ENCODE measurements at places on chromosomes 3 and 15. TPM values are rescaled to one million over a fixed set of nuclear protein-coding genes. Genes with fewer than 3 reads are reported as not detected.

Gene CD80
- total RNA-seq: 0.18 TPM

Gene SI
- total RNA-seq: not detected

Gene MORC1
- 0.18 TPM for total RNA-seq

Gene RBPMS2
- 14.6 TPM for total RNA-seq

Gene SLC2A2
- not detected for total RNA-seq

Gene ERC2
- 15.6 TPM for total RNA-seq

Gene ZNF860
- 0.63 TPM for total RNA-seq

DNA sequence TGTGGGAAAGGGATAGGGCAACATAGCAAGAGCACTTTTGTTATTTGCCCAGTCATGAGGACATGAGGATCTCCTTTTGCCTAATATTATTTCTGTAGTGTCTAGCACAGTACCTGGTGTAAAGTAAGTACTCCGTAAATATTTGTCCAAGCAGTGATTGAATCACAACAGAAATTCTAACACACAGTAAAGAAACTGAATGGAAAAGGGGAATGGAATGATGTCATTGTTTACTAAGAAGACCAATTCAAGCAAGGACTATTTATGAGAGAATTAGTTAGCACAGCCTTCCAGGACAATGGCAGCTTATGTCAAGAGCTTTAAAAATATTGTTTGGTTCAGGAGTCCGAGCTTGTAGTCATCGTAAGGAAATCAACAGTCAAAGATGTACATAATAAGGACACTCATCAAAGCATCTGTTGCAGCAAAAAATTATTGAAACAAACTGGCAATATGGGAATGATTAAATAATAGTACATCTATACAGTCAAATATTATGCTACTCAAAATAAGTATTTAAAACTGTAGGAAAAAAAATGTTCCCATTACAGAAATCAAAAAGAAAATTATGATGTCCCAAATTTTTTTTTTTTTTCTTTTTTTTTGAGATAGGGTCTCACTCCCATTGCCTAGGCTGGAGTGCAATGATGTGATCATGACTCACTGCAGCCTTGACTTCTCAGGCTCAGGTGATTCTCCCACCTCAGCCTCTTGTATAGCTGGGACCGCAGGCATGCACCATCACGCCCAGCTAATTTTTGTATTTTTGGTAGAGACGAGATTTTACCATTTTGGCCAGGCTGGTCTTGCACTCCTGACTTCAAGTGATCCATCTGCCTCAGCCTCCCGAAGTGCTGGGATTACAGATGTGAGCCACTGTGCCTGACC lies 17.9 kb downstream of the CAPN7 start:
- no peak overlapping the region for H3K27ac ChIP-seq
- H3K4me3 ChIP-seq: no peak overlapping the region
- no peak for DNase-seq
- no peaks in the 10 kb centered on the region for H3K4me1 ChIP-seq
- no peaks in the 10 kb centered on the region for H3K27me3 ChIP-seq

GRCh38 chr15:51186891-51187290 lies 92.2 kb upstream of the TNFAIP8L3 start:
- no peaks in the 10 kb centered on the region for H3K4me1 ChIP-seq
- H3K4me3 ChIP-seq: no peak overlapping the region
- H3K36me3 ChIP-seq: no peaks in the 10 kb centered on the region
- no peak for DNase-seq
- H3K27me3 ChIP-seq: peaks cover 17% of the 10 kb centered on the region

DNA sequence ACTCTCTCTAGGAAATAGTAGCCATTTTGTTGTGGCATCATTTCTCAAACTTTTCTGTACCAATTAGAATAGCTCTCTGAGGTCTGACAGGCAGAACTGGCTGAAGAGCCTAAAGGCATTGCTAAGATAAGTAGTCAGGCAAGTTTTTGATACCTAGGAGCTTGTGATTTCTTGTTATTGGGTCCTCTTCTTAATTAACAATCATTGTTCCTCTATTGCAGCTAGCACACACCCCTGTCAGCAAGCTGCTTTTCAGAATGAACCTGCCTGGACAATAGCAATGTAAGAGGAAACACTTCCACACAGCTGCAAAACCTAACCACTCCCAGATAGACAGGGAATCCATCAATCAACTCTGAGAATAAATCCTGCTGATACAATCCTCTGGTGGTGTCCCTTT lies 403.9 kb upstream of the TBL1XR1 start:
- no peak overlapping the region for H3K4me3 ChIP-seq
- no peak for DNase-seq
- H3K27me3 ChIP-seq: no peaks in the 10 kb centered on the region

DNA sequence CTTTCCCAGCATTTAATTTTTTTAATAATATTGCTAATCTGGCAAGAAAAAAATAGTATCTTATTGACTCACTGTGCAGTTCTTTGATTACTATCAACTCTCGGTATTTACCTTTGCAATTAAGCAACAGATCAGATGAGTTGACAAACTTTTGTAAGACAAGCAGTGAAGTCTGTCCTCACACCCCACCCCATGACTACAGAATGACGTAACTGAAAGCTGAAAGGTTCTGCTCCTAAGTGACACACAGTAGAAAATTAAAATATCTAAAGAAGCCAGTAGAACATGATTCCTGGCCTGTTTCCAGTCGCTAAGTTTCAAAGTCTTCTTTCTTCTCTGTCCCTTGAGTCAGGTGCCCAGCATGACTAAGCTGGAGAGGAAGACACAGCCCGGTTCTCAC lies 135.5 kb downstream of the STT3B start:
- no peaks in the 10 kb centered on the region for H3K27me3 ChIP-seq
- DNase-seq: no peak
- H3K4me3 ChIP-seq: no peak overlapping the region
- H3K4me1 ChIP-seq: peaks cover 4% of the 10 kb centered on the region
- no peak overlapping the region for H3K27ac ChIP-seq

DNA sequence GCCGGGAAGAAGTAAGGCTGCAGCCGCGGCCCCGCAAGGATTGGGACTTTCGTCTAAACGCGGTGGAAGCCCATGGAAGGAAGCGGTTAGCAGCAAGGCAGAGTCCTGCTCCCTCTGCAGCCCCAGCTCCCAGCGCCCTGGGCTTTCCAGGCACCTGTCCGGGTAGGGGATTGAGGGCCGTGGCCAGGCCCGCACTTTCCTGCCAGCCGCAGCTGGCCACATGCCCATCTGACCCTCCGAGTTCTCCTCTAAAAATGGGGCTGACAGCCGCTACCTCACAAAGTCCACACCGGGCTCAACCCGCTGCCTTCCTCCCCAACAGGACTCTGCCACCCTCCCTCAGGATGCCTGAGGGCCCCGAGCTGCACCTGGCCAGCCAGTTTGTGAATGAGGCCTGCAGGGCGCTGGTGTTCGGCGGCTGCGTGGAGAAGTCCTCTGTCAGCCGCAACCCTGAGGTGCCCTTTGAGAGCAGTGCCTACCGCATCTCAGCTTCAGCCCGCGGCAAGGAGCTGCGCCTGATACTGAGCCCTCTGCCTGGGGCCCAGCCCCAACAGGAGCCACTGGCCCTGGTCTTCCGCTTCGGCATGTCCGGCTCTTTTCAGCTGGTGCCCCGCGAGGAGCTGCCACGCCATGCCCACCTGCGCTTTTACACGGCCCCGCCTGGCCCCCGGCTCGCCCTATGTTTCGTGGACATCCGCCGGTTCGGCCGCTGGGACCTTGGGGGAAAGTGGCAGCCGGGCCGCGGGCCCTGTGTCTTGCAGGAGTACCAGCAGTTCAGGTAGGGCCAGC lies 1.9 kb downstream of the NEIL1 start:
- peak overlapping the region; percentile 80 for H3K4me3 ChIP-seq
- no peak overlapping the region for H3K27ac ChIP-seq
- no peak for DNase-seq
- no peaks in the 10 kb centered on the region for H3K36me3 ChIP-seq
- H3K4me1 ChIP-seq: peaks cover 9% of the 10 kb centered on the region
- H3K27me3 ChIP-seq: peaks cover 14% of the 10 kb centered on the region

DNA sequence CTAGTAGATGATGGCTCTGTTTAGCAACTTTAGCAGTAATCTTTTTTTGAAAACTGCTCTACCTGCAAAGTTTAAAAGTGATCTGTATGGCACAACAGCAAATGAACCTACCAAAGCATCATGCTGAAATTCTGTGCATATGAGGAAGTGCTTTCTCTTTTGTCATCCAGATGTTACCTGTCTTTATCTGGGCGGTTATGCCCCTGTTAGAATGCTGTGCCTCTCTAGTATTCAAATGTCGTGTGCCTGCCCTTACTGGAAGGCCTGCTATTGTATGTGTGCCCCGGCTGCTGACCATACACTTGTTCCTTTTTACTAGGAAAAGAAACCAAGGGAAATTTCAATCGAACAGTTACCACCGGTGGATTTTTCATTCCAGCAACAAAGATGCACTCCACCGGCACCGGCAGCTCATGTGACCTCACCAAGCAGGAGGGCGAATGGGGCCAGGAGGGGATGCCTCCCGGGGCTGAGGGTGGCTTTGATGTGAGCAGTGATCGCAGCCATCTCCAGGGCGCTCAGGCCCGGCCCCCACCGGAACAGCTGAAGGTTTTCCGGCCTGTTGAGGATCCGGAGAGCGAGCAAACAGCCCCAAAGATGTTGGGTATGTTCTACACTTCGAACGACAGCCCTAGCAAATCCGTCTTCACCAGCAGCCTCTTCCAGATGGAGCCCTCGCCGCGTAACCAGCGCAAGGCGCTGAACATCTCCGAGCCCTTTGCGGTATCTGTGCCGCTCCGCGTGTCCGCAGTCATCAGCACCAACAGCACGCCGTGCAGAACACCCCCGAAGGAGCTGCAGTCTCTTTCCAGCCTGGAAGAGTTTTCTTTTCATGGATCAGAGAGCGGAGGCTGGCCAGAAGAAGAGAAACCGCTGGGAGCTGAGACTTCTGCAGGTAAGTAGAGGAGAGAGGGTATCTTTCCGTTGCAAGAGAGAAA lies 61.6 kb downstream of the TMEM39A start:
- H3K27me3 ChIP-seq: no peaks in the 10 kb centered on the region
- peaks cover 4% of the 10 kb centered on the region for H3K4me1 ChIP-seq
- H3K27ac ChIP-seq: no peak overlapping the region
- peaks cover 4% of the 10 kb centered on the region for H3K36me3 ChIP-seq
- no peak for DNase-seq

DNA sequence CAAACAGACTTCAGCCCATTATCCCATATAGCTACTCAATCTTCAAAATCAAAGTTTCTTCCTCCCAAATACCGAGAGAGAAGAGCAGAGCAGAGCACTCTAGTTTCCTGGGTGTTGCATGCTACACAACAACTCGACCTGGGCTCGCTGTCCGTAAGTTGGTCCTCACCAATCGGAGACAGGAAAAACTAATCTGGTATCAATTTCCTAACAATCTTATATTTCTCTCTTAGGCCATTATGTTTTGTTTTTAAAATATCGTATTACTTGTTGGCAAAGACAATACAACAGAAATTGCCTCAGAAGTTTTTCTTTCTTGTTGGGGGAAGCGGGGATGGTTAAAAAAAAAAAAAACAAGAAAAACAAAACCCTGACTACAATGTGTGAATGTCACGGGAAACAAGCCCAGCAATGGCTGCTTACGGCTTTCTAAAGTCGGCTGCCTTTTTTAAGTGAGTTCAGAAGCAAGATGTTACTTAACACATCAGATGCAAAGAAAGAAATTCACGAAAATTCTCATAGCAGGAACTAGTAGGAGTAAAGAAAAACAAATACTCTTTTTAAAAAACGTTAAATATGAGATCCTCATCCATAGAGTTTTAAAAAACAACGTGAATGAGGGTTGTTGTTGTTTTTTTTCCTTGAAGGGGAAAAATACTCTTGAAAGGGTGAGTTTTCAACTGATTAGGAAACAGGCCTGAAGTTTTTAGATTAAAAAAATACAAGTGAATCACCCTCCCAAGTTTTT lies 1.9 kb downstream of the VGLL4 start:
- H3K36me3 ChIP-seq: no peaks in the 10 kb centered on the region
- H3K27me3 ChIP-seq: no peaks in the 10 kb centered on the region
- H3K4me1 ChIP-seq: peaks cover 52% of the 10 kb centered on the region
- no peak for DNase-seq
- peak overlapping the region; percentile 98 for H3K4me3 ChIP-seq
- peak overlapping the region; percentile 98 for H3K27ac ChIP-seq

DNA sequence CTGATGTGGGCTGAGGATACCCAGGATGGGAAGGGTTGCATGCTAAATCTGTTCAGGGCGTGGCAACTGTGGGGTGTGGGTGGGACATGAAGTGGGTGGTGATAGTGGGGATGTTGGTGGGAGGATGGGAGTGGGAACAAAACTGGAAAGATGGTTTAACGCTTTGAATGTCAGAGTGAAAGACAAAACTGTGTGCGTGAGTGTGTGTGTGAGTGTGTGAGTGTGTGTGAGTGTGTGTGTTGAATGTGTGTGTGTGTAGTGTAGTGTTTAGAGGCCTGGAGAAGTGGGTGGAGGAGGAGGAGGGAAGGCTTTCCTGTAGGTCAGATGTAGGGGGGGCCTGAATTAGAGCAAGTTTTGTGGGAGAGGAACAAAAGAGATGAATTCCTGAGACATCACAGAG lies 44.2 kb upstream of the ONECUT1 start:
- H3K4me3 ChIP-seq: no peak overlapping the region
- H3K4me1 ChIP-seq: no peaks in the 10 kb centered on the region
- H3K36me3 ChIP-seq: no peaks in the 10 kb centered on the region
- H3K27ac ChIP-seq: no peak overlapping the region
- DNase-seq: no peak

- DNase-seq: no peak
- peaks cover 7% of the 10 kb centered on the region for H3K36me3 ChIP-seq
- H3K4me1 ChIP-seq: no peaks in the 10 kb centered on the region
- no peaks in the 10 kb centered on the region for H3K27me3 ChIP-seq
- no peak overlapping the region for H3K4me3 ChIP-seq
These were observed 257.9 kb downstream of the UBE2E2 start for GRCh38 chr3:23461069-23461468.

- peak overlapping the region; percentile 1 for H3K4me3 ChIP-seq
- H3K36me3 ChIP-seq: peaks cover 11% of the 10 kb centered on the region
- no peak for DNase-seq
- H3K27me3 ChIP-seq: no peaks in the 10 kb centered on the region
- peak overlapping the region; percentile 81 for H3K27ac ChIP-seq
These were observed 140.0 kb downstream of the MEIS2 start for GRCh38 chr15:36960179-36960946.

- peaks cover 5% of the 10 kb centered on the region for H3K36me3 ChIP-seq
- no peaks in the 10 kb centered on the region for H3K27me3 ChIP-seq
- H3K4me3 ChIP-seq: no peak overlapping the region
- no peak for DNase-seq
- no peak overlapping the region for H3K27ac ChIP-seq
These were observed 12.6 kb downstream of the RBMS3 start for GRCh38 chr3:29293421-29293820.

DNA sequence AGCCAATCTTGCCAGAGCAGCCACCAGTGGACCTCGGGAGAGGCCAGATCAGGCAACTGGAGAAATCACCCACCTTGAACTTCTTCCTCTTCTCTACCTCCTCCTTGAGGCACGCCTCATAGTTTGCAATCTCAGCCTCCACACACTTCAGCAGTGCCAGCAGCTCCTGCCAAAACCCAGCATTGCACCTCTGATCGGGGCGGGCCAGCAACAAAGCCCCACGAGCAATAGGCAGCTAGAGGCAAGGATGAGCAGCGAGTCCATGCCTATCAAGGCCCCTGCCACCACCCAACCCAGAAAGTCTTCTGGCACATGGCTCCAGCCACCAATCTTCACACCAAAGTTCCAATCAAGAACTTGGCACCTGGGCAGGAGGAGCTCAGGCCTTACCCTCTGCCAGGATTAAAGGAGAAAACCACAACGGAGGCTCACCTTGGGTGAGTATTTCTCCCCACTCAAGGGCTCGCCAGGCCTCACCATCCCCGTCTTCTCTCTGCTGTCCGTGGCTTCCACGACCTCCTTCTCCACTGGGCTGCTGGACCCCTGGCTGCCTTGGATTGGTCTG lies 42.1 kb downstream of the SEMA3G start:
- no peak for DNase-seq
- no peaks in the 10 kb centered on the region for H3K4me1 ChIP-seq
- H3K36me3 ChIP-seq: peaks cover 25% of the 10 kb centered on the region
- H3K4me3 ChIP-seq: no peak overlapping the region
